Activated naive CD4-positive, alpha-beta T cell treated with anti-CD3 and anti-CD28 coated beads, Interleukin-2, amount 50 U/mL, for 72 hours (primary cell): ENCODE measurements at places on chromosomes 5 and 9. TPM values are rescaled to one million over a fixed set of nuclear protein-coding genes. Genes with fewer than 3 reads are reported as not detected.

Gene IGIP
- 3.2 TPM for total RNA-seq

GRCh38 chr9:135306699-135307098 is 172.9 kb upstream of the PPP1R26 start:
- DNase-seq: no peak

DNA sequence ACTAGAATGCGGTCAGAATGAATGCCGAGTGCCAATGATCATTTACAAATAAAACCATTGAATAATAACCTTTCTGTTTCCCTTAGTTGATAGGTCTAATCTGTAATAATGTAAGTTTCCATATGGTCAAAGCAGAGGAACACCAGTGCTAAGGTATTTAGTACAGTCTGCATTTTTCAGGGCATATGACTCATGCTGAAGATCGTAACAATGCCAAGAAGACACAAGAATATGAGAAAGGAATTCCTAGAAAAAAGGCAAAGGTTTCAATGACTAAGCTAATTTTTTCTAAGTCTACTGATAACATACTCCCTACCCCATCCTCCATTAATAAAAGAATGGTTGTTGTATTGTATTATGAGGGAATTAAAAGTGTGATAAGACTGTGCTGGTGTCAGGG is 2.8 kb downstream of the OR1L8 start:
- no peak for DNase-seq

Gene PDE8B
- 0.10 TPM for total RNA-seq
